Stimulated activated naive CD8-positive, alpha-beta T cell treated with anti-CD3 and anti-CD28 coated beads, Interleukin-15, amount 100 ng/mL, for 72 hours (primary cell): ENCODE measurements at places on chromosomes 2 and 18.

- DNase-seq, result no peak
Observed at GRCh38 chr2:134861173-134861572, 22.8 kb downstream of the ACMSD start.

- DNase-seq, result no peak
Observed at GRCh38 chr18:64270121-64270520, 121.2 kb upstream of the LINC00305 start.

GRCh38 chr2:71801969-71802368, 345.7 kb downstream of the CYP26B1 start:
- peak; percentile 10 for DNase-seq

GRCh38 chr2:134120733-134121630, 132.9 kb upstream of the MGAT5 start:
- DNase-seq, result peak; percentile 65

GRCh38 chr2:72156872-72157271, 9.2 kb upstream of the CYP26B1 start:
- no peak for DNase-seq

DNA sequence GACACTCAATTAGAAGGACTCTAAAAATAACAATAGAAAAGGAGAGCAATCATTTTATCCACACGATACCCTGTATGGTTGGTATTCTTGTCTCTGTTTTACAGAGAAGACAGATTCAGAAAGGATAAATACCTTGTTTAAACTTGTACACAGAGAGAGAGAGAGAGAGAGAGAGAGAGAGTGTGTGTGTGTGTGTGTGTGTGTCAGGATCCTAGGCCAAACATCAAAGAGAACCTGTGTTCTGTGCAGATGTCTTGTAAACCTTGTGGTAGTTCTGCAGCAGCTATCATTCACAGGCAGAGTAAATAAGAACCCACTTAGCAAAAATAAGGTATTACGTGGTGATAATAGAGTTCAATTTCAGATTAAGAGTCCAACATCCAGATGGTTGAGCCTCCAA, 4.3 kb upstream of the CRIM1 start:
- no peak for DNase-seq

DNA sequence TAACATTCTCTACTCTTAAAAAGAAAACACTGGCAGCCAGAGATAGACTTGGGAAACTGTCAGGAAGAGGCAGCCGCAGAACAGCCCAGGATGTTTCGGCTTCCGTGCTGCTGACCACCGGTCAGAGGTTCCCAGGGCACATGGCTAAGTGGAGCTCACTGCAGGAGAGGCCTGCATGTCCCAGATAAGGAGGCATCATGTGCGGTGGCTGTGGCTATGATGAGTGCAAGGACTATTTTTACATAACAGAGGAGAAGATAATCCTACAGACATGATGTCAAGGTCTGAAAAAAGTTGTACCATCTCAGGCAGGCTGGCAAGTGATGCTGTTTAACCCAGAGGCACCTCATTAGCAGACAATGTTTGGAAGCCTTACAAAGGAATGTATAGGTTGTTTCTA, 252.3 kb downstream of the CYRIA start:
- DNase-seq, result no peak

DNA sequence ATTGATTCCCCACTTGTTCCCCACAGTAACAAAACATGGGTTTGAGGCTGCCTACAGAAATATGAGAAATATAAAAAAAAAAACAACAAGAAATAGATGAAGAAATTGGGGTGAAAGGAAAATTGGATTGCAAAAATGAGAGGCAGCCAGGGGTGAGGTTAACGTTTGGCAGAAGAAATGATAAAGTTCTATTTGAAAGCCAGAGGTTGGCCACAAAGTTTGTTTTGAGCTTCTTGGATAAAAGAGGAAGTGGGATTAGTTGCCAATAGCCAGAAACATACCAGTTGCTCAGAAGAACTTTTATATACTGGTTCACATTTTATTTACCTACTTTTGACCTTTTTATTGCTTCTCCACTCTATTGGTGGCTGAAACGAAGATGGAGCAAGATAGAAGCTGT, 67.5 kb downstream of the FASTKD2 start:
- DNase-seq, result no peak

GRCh38 chr2:60140185-60140584, 413.3 kb downstream of the BCL11A start:
- no peak for DNase-seq

GRCh38 chr2:126656431-126657147, 631 bp downstream of the GYPC start:
- peak; percentile 45 for DNase-seq

- DNase-seq, result no peak
Observed at GRCh38 chr18:49846361-49846662, 33.0 kb upstream of the ACAA2 start.

- DNase-seq, result no peak
Observed at GRCh38 chr2:121831841-121832240, 76.4 kb downstream of the TSN start.

- DNase-seq, result no peak
Observed at GRCh38 chr2:310994-311393, 23.1 kb upstream of the ALKAL2 start.

DNA sequence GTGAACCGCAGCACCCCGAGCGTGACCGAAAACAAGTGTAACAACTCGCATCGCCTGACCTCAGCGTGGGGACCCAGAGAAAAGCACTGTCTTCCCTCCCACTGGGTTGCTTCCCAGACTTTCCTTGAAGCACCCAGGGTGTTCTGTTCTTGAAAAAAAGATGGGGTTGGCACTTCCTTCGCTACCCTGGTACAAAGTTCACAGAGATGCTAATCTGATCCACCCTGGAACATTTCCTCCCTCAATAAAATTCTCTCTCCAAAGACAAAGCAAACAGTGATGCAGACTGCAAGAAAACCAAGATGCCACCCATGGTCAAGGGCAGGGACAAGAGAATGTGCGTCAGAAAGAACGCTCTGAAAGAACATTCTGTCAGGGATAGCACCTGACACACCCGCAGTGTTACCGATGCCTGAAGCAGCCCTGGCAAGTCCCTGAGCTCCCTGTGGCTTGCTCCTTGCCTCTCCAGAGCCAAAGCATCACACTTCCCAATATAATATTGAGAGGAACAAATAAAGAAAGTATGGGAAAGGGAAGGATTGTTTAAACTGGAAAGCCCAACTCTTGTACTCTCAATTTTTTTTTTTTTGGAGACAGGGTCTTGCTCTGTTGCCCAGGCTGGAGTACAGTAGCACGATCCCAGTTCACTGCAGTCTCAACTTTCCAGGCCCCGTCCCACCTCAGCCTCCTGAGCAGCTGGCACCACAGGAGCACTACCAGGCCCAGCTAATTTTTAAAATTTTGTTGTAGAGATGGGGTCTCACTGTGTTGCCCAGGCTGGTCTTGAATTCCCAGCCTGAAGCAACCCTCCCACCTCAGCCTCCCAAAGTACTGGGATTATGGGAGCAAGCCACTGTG, 70.7 kb downstream of the TBC1D8 start:
- DNase-seq, result no peak

DNA sequence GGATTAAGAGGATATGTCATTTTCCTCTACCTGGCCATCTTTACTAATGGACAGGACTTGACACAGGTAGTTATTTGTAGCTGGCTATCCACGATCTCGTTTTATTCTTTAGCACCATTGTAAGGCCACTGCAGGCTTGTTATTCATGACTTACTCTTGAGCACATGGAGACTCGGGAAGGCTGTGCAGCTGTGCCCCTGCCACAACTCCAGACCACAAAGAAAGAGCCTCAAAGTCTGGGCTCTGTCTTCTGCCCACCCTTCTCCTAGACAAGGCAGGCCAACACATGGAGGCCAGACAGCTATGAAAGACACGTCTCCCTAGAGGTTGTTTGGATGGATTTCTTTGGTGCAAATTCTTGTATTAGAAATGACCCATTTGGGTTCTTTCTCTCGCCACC, 133.8 kb downstream of the NAPG start:
- no peak for DNase-seq

GRCh38 chr2:231467613-231468530, 3.6 kb upstream of the NCL start:
- DNase-seq, result no peak

DNA sequence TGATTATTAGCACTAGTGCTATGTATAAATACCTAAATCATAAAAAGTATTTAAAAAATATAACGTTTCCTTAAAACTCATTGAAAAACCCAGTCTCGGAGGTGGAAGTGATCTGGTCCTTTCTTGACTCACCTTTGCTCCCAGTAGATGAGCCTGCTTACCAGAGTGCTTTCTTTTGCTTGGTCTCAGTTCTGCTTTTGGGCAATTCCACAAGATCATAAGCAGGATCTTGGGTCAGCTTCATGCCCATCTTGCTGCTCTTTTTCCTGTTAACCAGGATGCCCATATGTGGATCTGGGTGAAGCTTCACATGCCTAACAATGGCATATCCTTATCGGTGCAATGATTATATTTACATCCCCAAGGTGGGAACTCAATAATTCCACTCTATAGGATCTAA, 332.1 kb upstream of the FAM98A start:
- no peak for DNase-seq

DNA sequence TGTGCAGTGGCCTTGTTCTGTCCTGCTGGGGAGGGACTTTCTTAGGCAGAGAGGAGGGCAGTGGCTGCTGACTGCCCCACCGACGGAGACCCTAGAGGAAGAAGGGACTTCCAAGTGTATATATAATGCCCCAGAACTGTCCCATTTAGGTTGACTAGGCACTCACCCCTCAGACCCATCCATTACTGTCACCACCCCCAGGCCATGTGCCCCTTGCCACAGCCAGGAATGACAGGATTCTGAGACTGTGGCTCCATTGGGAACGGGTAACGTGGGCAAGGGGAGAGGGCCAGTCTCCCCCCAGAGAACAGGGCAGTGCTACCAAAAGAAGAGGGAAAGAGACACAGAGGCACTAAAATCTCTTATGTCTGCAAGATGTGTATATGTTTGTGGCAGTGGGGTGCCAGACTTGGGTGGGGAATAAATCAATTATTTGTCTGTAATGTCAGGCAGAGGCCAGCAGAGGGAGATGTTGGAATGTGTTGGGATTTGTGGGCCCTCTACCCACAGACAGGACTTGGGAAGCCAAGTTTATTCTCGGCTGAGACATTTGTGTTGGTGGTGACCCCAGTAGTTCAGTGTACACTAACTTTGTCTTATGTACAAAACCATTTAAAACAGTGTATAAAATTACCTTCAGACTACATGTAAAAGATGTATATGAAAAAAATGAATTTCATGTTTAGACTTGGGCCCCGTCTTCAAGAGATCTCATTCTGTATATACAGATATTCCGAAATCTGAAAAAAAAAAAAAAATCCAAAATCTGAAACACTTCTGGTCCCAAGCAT, 24.0 kb upstream of the TMEM37 start:
- peak; percentile 17 for DNase-seq

DNA sequence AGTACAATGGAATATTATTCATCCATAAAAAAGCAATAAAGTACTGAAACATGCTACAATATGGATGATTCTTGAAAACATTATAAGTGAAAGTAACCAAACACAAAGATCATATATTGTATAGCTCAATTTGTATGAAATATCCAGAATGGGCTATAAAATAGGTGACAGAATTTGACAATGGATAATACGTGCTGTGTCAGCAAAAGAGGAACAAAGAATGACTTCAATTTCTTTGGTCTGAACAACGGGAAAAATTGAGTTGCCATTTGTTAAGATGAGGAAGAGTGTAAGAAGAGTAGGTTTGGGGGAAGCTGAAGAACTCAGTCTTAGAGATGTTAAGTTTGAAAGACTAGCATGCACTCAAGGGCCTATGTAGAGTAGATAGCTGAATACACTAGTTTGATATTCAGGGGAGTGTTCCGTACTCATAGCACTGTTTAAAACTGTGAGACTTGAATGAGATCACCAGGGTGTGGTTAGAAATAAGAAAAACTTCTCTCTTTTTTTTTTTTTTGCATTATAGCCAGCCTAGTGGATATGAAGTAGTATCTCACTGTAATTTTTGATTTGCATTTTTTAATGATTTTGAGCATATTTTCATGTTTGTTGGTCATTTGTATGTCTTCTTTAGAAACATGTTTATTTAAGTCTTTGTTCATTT, 213.6 kb downstream of the NR4A2 start:
- no peak for DNase-seq

- no peak for DNase-seq
Observed at GRCh38 chr2:25295621-25296020, 46.1 kb downstream of the DNMT3A start.

DNA sequence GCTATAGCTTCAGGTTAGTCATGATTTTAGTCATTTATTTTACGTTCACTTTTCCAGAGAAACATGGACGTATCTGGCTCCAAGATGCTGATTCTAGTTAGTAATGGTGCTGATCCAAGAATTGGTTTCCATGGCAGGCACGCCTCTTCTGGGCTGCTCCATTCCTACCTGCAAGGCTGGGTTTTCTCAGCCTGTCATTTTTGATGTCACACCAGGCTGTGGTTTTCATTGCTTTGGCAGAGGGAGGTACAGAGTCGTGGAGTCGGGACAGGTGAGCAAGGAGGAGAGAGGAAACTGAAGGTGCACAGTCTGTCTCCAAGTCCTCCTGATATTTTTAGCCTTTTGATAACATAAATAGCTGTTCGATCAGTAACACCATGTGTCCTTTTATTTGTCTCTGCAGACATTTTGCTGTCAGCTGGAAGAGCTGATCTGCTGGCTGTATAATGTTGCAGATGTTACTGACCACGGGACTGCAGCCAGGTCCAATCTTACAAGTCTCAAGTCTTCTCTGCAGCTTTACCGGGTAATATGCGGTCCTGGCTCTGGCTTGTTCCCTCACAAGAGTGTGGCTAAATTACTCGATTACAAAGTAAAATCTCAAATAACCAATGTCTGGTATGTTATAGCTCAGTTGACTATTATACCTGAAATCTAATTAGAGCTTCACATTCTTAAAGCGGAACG, 17.8 kb downstream of the CEP68 start:
- no peak for DNase-seq

- DNase-seq, result peak; percentile 35
Observed at GRCh38 chr2:205763708-205764211, 81.5 kb downstream of the NRP2 start.

- no peak for DNase-seq
Observed at GRCh38 chr2:240135706-240136012, 446 bp downstream of the COPS9 start.

- DNase-seq, result no peak
Observed at GRCh38 chr2:130850788-130851623, 14.3 kb downstream of the ARHGEF4 start.

DNA sequence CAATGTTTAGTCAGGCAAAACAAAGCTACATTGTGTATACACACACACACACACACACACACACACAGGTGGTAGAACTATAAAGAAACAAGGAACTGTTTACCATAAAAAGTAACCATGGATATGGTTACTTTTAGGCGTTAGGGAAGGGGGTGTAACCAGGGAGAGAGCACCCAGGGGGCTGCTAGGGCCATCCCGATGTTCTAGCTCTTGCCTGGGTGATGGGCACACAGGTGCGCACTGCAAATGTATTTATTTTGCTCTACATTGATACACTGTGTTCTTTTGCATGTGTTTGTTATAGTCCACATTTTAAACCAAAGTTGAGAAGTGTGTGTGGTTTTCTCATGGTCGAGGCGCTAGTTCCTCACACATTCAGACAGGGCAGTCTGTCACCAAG, 69.8 kb upstream of the MYCN start:
- DNase-seq, result no peak

GRCh38 chr2:196307775-196308305, 136.5 kb upstream of the STK17B start:
- no peak for DNase-seq
